ENCODE measurements at places on chromosomes 1 and 21.

GRCh38 chr1:202565890-202566602, 144.2 kb downstream of the SYT2 start:
- DNase-seq = no peak

- DNase-seq = no peak
Observed at GRCh38 chr1:67816506-67816905, 16.8 kb downstream of the GNG12 start.

DNA sequence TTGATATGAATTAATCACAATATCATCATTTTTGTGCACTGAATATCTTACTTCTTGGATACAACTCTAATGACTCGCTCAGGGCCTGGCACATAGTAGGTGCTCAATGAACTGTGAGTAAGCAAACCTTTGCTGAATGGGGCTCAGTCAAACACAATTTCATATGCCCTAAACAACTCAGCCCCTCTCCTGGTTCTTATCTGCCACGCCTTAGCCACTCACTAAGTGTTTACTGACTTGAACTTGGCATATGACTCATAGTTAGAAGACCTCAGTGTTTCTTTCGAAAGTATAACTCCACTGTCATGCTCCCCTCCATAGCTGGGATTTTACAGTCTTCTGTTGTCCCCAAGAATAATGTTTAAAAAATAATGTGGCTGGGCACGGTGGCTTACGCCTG, 4.8 kb upstream of the IFNLR1 start:
- no peak for DNase-seq

- DNase-seq = no peak
Observed at GRCh38 chr1:232382671-232383070, 247.3 kb downstream of the SIPA1L2 start.
